ENCODE measurements at places on chromosomes 6 and 20. TPM values are rescaled to one million over a fixed set of nuclear protein-coding genes. Genes with fewer than 3 reads are reported as not detected.

Gene KCNK15
- 0.25 TPM for total RNA-seq

Gene DEFB132
- not detected for total RNA-seq

Gene TBX18
- total RNA-seq: not detected

Gene SOBP
- total RNA-seq: 1.1 TPM

Gene SLC17A9
- 78.5 TPM for total RNA-seq

Gene ECT2L
- not detected for total RNA-seq

Gene SYTL3
- 151 TPM for total RNA-seq

Gene UBD
- total RNA-seq: 0.67 TPM

Gene COL19A1
- 0.14 TPM for total RNA-seq

Gene C6orf141
- total RNA-seq: 0.43 TPM

Gene KHDC1
- total RNA-seq: 3.5 TPM

Gene CAPN11
- total RNA-seq: 0.11 TPM

Gene HTR1B
- not detected for total RNA-seq

Gene SYNDIG1
- total RNA-seq: not detected

Gene CPNE5
- total RNA-seq: 1.2 TPM

Gene SOX4
- 1.6 TPM for total RNA-seq

Gene OR2H1
- not detected for total RNA-seq

Gene CASS4
- 3.5 TPM for total RNA-seq

Gene OXT
- total RNA-seq: not detected

Gene TNF
- total RNA-seq: 89.2 TPM

Gene NKAIN2
- total RNA-seq: not detected

All from activated CD8-positive, alpha-beta T cell treated with anti-CD3 and anti-CD28 coated beads for 36 hours (primary cell).